ENCODE measurements at places on chromosomes 1 and 21.
A peak's percentile ranks its signal among the peaks of the same experiment; 100 is the strongest.

GRCh38 chr1:218312509-218312908 is 27.4 kb downstream of the RRP15 start:
- no peak for DNase-seq

DNA sequence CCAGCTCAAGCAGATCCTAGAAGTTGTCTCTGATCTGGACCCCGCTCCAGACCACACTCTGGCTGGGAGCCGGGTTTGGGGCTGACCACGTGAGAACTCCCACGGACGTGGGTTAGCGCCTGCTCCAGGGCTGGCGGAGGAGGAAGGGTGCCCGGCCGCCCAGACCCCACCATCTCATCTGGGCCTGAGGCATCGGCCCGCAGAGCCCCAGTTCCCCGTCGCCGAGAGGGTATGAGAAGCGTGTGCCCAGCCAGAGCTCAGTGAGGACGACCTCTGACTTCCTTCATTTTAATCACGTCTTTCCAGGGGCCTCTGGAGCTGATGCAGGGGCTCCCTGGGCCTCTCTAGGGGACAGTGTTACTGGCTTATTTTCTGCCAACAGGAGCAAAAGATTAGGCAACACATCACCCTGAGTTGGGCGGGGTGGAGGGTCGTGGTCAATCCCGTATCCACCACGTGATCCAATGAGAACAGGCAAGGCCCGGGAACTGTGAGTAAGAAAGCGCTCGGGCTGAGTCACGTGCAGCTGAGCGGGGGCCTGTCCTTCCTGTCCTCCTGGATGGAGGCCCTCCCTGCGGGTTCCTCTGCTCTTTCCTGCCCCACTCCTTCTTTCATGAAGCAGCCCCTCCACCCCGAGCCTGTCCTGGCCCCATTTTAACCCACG is 81.1 kb downstream of the SIK1 start:
- no peak for DNase-seq

DNA sequence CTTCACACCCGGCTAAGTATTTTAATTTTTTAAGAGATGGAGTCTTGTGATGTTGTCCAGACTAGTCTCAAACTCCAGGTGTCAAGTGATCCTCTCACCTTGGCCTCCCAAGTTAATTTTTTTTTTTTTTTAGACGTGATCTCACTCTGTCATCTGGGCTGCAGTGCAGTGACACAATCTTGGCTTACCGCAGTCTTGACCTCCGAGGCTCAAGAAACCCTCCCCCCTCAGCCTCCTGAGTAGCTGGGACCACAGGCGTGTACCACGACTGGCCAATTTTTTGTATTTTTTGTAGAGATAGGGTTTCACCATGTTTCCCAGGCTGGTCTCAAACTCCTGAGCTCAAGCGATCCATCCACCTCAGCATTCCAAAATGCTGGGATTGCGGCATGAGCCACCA is 11.7 kb upstream of the IFNLR1 start:
- DNase-seq = no peak

GRCh38 chr1:17061892-17062291 is 8.1 kb upstream of the SDHB start:
- DNase-seq = no peak

DNA sequence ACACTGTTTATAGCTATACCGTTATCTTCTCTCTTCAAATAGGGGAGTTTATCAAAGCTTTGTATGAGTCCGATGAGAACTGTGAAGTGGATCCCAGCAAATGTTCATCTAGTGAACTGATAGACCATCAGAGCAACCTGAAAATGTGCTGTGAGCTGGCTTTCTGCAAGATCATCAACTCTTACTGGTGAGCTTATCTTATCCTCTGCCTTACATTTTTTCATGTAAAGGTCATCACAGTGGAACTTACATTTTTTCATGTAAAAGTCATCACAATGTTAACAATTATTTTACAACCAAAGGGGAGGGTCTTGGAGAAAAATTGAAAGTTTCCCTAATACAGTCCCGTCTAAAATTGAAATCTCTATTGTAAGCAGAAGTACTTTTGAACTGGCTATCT is 45.2 kb downstream of the CLEC20A start:
- DNase-seq = no peak

DNA sequence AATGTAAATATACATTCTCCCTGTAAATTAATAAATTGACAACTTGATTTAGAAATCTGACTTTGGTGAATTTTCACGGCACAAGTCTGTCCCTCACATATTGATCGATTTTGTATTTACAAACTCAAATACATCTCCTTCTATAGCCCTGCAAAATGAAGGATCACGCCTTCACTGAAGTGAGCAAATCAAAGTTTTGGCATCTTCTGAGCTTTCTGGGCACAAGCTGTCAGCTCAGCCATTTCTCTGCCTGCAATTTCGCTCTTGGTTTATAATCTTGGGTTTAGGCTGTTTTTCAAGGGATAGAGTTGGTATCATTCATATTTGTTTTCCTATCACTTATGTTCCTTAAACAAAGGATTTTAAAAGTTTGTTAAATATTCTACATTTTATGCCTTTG is 25.8 kb downstream of the ANP32E start:
- no peak for DNase-seq

DNA sequence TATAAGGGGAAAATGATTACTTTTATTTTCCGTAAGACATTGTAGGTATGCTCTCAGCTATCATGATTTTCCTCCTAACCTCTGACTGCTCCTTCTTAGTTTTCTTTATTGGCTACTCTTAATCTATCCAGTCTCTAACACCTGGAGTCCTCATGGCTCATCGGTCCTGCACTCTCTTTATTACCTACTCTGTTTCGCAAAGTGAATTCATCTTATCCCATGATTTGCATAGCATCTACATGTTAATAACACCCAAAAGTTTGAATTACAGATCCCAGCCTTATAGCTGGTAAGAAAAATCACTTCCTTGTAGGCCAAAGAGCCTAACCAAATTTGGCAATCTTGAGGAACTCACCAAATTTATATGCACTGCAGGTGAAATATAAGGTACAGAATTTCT is 136.3 kb downstream of the CDC42BPA start:
- no peak for DNase-seq

DNA sequence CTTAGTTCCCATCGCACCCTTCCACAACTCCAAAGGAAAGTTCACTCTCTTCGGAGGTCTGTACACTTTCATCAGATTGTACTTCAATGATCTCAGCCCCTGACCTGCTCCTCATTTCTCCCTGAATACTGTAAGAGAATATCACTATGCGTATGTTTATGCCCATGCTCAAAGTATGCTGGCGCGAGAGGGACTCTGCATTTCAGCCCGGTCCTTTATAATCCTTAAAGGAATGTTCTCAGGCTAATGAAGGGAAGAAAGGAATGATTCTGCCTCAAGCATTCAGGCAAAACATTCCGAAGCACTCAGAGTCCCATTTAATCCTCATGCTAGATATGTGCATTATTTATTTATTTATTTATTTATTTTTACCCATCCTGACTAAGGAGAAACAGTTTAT is 76.8 kb downstream of the PLD5 start:
- DNase-seq = no peak

DNA sequence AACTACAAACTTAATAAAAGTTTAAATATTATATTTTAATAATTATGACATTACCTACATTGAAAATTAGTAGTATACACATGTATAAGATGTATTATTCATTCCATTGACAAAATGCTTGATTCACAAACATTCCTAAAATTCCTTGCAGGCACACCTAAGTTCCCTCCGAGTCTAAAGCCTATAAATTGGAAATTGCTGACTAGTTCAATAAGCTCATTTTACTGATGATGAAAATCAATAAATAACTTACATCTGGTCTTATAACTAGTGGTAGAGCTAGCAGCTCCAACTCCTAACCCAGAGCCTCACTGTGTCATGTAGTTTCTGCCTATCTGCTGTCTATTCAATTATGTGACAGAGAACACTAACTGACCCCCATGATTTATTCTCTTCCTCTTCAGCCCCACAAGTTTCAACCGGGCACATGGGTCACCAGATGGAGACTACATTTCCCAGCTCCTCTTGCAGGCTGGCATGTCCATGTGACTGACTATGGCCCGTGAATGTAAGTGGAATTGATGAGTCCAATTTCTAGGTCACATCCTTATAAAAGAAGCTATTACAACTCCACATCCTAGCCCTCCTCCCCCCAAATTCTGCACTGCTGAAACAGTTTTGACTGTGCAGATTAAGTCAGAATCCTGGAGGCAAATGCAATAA is 29.6 kb upstream of the LRRC8D start:
- DNase-seq = no peak

- peak; percentile 76 for DNase-seq
Measured at GRCh38 chr21:39385299-39386145, 36.6 kb upstream of the HMGN1 start.
